ENCODE measurements at places on chromosomes 6 and 20. TPM values are rescaled to one million over a fixed set of nuclear protein-coding genes. Genes with fewer than 3 reads are reported as not detected.

The HLA-DPB1 gene
- 21.4 TPM for total RNA-seq

The PRR18 gene
- total RNA-seq: not detected

The MUC21 gene
- total RNA-seq: not detected

The DPPA5 gene
- not detected for total RNA-seq

The OR2H1 gene
- not detected for total RNA-seq

The BPIFB1 gene
- total RNA-seq: not detected

The PNLDC1 gene
- 0.74 TPM for total RNA-seq

The BMP6 gene
- total RNA-seq: 0.21 TPM

The PRPH2 gene
- total RNA-seq: not detected

The PIM1 gene
- 246 TPM for total RNA-seq

The PNPLA1 gene
- total RNA-seq: not detected

The PPP1R16B gene
- 79.5 TPM for total RNA-seq

The ANKRD66 gene
- not detected for total RNA-seq

The NT5E gene
- total RNA-seq: 10.5 TPM

The GINM1 gene
- total RNA-seq: 14.1 TPM

The TRIM31 gene
- not detected for total RNA-seq

The CDK19 gene
- 18.3 TPM for total RNA-seq

All from activated T-helper 17 cell treated with anti-CD3 and anti-CD28 coated beads, Interleukin-2, amount 50 U/mL, for 72 hours (primary cell).